Muscle of arm (tissue), 14 donors: ENCODE measurements at places on chromosomes 11 and 22.

- no peak for DNase-seq
These were observed 233.3 kb downstream of the MN1 start for GRCh38 chr22:27568265-27568664.

- DNase-seq: no peak
These were observed 12.1 kb upstream of the XBP1 start for GRCh38 chr22:28812516-28812915.

GRCh38 chr11:18650859-18651557 lies 16.9 kb upstream of the SPTY2D1 start:
- DNase-seq: no peak

- no peak for DNase-seq
These were observed 14.3 kb downstream of the FXYD6 start for GRCh38 chr11:117862019-117862725.

DNA sequence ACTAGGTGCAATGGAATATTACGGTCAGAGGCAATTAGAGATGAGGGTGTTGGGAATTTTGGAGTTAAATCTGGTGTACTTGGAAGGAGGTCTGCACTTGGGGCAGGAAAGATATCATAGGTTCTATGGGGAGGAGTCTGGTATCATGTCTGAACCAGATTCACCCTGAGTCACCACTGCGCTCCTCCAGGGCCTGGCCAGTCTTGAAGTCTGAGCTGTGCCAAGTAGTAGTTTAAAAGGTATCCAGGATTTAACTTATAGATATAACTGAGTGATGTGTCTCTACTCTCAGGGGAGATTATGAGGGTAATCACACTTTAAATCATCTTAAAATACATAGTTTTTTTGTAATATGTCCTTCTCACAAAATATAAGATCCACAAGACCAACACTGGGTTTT lies 6.6 kb downstream of the CNGA4 start:
- DNase-seq: no peak

DNA sequence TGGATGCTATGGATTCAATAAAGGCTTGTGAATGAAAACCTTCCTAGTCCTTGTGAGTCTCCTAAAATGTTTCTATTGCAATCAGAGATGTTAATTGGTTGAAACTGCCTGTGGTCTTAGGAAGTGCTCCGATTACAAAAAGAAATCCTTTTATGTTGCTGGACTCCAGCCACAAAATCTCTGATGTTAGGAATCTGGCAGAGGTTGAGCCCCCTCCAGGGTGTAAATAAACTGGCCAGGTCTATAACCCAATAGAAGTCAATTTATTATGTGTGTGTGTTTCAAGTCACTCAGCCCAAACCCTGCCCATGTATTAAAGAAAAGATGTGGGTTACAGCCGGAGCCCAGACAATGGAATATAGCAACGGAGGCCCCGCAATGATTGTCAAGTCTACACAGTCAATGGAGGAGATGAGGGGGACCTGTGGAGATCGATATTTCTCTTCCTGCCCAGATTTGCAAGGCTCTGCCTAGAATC lies 218.1 kb upstream of the SORL1-AS1 start:
- DNase-seq: peak; percentile 27

DNA sequence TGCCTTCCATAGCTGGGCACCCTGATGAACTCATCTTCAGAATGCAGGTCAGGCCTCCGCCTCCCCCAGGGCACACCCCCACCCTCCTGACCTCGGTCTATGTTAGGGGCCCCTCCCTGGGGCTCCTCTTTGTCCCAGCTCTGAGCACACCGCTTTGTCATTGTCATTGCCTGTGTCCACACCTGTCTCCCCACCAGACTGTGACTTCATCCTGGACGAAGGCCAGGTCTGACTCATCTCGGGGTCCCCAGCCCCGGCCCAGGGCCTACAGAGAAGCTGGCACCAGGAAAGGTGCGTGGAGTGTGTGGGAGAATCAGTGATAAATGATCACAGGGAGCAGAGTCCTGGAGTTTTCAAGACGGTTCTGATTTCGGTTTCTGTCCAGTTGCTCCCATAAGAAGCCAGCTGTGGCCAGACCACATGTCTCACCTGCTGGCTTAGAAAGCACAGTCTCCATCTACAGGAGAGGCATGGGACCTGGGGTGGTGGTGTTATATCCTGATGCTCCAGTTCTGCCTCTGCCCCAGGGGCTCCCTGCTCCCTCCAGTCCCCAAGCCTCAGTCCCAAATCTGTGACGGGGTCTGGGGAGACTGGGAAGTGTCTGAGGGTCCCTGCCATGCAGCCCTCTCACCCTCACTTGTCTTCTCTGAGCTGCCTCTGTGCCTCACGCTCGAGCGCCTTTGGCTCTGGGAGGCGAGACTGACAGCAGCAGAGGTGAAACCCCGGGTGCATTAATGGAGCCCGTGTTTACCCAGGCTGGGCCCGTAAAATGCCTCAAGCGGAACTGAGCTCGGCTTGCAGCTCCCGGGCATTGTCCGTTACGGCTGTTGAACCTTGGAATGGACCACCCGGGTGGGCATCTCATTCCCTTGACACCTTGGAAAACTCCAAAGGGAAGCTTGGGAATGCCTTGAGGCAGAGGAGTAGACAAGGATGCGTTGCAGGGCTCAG lies 85.5 kb upstream of the WNT11 start:
- no peak for DNase-seq

DNA sequence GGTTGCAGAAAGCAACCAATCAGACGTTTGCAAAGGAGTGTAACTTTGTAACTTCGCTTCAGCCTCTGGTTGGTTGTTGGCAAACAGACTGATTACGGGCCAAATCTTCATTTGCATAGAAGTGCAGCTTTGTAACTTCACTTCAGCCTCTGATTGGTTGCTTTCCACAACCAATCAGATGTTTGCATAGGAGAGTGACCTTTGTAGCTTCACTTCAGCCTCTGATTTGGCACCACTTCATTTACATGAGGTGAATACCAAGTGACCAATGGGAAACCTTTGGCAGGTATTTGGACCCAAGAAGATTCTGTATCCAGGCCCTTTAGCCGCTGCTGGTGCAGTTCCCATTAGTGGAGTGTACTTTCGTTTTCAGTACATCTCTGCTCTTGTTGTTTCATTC lies 16.0 kb downstream of the USP47 start:
- DNase-seq: no peak

DNA sequence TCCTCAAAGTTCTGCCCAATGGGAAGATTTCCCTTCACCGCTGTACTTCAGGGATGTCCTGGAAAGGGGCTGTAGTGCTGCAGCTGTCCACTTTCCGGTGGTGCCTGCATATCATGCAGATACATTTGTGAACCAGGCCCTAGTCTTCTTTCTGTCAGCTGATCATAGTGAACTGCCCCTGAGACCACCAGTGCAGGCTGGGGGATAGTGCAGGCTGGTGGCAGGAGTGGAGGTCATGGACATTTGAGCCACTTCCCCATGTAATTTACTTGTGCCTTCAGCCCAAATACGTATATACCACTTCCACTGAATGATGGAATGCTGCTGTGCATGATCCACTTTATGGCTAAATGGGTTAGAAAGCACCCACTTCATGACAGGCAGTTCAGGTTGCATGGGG lies 120.0 kb downstream of the ZNF280B start:
- DNase-seq: no peak

DNA sequence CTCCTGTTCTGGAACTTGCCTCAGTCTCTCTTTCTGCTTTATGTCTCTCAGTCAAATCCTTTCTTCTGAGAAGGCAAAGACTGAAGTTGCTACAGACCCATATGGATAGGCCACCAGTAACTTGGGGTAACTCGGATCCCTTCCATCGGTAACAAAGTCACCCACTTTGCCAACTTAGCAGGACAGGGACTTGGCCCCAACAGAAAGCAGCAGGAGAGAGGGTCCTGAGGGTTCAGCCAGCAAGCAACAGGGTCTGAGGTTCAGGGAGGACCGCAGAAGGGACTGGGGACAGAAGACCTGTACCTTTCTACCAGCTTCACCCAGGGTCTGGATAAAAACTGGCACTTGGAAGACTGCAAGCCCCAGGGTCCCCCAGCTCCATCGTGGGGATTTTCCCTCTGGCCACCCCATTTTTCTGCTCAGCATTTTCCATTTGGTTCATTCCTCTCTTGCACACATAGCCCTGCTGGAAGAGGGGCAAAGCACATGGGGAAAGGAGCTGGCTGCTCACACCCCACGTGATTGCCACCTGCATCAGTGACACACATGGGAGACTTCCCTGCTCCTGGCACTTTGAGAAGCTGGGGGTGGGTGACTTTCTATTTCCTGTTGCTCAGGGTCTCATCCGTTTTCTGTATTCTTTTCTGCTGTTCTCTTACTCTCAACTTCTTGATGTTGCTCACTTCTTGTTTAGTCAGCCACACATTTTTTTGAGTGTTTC lies 34.6 kb upstream of the GNAZ start:
- no peak for DNase-seq

DNA sequence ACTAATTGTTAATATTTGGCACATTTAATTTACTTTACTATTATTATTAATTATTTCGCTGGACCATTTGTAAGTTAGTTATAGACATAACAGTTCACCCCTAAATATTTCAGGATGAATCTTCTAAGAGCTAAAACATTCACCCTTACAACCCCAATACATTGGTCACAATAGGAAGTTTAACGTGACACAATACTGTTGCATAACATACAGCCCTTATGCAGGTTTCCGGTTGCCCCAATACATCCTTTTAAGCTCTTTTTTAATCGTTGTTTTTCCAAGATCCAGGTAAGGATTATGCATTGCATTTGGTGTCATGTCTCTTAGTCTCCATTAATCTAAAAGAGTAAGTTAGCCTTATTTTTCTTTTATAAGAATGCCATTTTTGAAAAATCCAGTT lies 71.2 kb downstream of the HSD17B12 start:
- no peak for DNase-seq

GRCh38 chr11:90846628-90847027 lies 623.8 kb upstream of the CHORDC1 start:
- no peak for DNase-seq

GRCh38 chr11:35040221-35040942 lies 98.6 kb upstream of the CD44 start:
- no peak for DNase-seq

- DNase-seq: no peak
These were observed 97.0 kb upstream of the MPPED2 start for GRCh38 chr11:30683176-30683575.

DNA sequence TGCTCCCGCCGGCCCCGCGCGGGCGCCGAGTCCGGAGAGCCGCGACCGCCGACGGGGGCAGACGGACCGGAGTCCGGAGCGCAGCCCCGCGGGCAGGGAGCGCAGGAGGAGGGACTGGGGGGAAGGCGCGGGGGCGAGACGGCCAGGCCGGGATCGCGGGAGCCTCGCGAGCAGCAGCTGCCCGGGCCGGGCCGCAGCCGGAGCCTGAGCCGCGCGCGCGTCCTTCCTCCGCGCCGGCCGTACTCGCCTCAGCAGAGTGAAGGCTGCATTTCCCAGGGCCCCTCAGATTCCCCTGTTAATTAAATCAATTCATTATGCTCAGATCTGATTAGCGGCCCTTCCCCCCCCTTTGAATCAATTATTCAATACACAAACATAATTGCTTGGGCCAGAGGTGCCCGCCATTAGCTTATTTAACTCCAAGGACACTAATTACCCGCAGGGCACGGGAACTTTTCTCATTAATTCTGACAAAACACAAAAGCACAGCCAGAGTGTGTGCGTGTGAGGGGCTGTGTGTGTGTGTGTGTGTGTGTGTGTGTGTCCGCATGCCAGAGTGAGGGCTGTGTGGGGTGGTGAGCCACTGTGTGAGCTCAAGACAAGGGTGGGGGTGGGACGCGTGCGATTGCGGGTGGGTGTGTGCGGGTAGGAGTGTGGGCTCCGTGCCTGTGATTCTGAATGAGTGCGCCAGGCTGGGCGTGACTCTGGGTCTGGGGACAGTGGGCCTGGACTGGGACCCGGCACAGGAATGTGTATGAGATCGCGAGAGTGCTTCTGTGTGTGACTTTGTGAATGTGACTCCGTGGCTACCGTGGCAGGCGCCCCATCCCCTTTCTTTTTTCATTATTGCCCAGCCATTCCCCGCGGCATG lies 5.1 kb upstream of the LMO1 start:
- DNase-seq: no peak

DNA sequence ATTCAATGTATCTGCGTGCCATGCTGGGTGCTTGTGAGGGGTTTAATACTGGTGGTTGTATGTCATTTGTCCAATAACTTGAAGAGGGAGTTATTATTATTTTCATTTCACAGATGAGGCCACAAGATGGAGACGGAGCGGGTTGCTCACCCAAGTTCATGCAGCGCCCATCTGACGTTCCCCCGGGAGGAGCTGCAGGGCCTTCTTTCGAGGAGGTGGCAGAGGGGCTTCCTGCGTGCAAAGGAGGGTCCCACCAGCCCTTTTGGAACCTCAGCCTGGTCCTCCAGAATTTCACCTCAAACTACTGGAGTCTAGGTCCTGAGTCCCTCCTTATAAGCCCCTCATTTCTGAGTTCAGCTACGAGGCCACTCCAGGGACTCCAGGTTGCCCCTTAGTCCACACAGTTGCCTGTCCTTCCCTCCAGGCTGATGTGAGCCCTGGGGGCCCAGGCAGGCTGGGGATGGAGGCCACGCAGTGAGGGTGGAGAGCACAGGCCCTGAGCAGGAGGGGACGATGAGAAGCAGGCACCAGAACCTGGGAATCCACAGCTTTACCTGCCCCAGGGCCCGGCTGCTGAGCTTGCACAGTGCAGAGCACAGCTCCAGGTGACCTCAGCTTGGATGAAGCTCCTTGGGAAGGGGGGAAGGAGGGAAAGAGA lies 2.9 kb upstream of the VSIG10L2 start:
- DNase-seq: no peak

DNA sequence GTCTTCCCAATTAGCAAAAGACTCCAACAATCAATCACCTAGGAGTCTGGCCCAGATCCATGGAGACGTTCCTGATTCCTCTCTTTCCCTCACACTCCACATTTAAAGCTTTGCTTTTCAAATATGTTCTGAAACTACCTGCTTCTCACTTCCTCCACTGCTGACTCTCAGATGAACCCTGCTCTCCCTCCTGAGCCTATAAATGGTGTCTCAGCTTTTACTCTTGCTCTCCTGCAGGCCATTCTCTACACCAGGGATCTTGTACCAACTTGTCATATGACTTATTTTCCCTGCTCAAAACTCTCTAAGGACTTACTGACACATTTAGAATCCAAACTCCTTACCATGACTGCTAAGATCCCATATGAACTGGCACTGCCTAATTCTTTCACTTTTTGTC lies 138.4 kb upstream of the DDI1 start:
- DNase-seq: no peak

- DNase-seq: no peak
These were observed 69.9 kb downstream of the PACSIN2 start for GRCh38 chr22:42945027-42945426.

DNA sequence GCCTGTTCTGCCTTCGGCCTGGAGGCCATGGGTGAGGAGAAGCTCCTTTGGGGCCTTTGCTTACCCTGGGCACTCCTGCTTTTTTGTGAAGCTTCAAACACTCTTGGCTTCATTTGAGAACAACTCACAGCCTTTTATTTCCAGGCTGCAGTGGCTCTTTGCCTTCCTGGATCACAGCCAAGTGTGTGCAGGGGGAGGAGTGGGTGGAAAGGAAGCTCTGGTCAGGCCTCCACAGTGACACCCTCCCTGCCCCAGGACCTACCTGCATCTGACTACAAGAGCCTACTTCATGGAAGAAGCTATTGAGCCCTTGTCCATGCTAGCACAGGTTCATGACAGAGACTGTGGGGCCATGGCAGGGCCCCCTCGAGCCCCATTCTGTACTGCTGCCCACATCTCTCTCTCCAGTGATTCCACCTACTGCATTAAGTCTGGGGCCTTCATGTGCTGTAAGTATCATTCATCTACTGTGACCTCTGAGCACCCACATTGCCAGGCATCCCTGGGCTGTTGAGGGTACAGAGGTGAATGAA lies 52.3 kb downstream of the GAB4 start:
- peak; percentile 7 for DNase-seq

GRCh38 chr11:34509336-34509876 lies 4.2 kb downstream of the ELF5 start:
- DNase-seq: no peak
